ENCODE measurements at places on chromosomes 1 and 21. TPM values are rescaled to one million over a fixed set of nuclear protein-coding genes. Genes with fewer than 3 reads are reported as not detected.

GRCh38 chr1:41241749-41242341 is at the start of gene SCMH1:
Gene SCMH1 (minus strand): TSS chr1:41242306. CDS start chr1:41186133, 56,173 bp downstream.
- H3K36me3 ChIP-seq: no peaks in the 10 kb centered on the region
- DNase-seq: peak; percentile 72
- peak within 1 kb of the TSS; percentile 78 for H3K4me3 ChIP-seq
- peaks cover 37% of the 10 kb centered on the region for H3K4me1 ChIP-seq
- no peaks in the 10 kb centered on the region for H3K27me3 ChIP-seq

DNA sequence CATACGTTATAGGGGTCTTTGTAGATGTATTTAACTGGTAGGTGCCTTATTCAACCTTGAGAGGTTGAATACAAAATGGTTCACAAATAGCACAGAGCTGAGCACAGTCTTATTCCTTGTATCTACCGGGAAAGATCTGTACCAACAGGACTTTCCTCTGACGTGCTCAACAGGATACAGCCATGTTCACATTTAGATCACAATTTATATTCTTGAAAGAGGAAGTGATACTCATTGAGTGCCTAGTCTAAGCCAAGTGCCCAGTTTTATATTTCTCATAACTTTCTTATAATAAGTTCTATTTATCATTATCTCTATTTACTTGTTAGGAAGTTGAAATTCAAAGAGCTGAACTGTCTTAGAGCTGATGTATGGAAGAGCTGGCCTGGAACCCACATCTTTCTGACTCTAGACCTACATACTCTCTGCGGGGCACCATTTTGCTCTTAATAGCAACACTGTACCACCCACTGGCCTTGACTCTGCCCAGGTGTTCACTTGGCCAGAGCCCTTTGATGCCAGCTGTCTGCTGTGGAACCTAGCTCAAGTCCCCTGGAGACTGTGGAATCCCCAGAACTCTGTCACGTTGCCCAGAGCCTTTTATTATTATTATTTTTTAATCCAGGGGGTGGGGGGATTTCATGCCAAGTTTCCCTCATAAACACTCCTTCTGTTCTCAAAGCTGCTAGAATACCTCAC is 156.2 kb downstream of the TPR start:
- no peaks in the 10 kb centered on the region for H3K4me1 ChIP-seq
- no peaks in the 10 kb centered on the region for H3K36me3 ChIP-seq
- no peaks in the 10 kb centered on the region for H3K27me3 ChIP-seq
- H3K4me3 ChIP-seq: no peak overlapping the region

PLA2G4A gene
- total RNA-seq: 34.4 TPM

ACTA1 gene
- not detected for total RNA-seq

- no peaks in the 10 kb centered on the region for H3K4me1 ChIP-seq
- H3K27ac ChIP-seq: no peak overlapping the region
- no peaks in the 10 kb centered on the region for H3K36me3 ChIP-seq
- no peak overlapping the region for H3K4me3 ChIP-seq
- DNase-seq: no peak
Observed at GRCh38 chr1:73327180-73327793, 870.7 kb downstream of the LRRIQ3 start.

DEPDC1 gene
- 70.3 TPM for total RNA-seq

HMCN1 gene
- total RNA-seq: 134 TPM

DNA sequence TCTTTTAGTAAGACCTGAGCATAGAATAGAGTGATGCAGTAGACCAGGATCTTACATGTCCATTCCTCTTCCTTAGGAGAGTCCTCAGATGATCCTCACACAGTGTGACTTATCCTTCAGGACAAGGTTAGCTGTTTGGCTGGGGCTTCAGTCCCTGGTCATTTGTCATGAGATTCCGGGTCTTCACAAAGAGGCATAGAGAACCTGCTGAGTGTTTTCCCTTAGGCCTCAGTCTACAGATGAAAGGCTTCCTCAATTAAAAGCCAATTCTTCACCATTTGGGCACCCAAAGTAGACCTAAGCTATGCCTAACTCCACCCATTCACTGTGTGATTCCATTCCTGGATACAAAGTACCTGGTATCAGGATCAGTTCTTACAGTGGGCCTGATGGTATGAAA is 329.8 kb upstream of the RUNX1 start:
- H3K27ac ChIP-seq: no peak overlapping the region
- no peaks in the 10 kb centered on the region for H3K4me1 ChIP-seq
- no peaks in the 10 kb centered on the region for H3K27me3 ChIP-seq
- DNase-seq: no peak

CCDC24 gene
- 5.6 TPM for total RNA-seq

GRCh38 chr1:44275991-44276405 is 62.7 kb downstream of the DMAP1 start:
- peak overlapping the region; percentile 15 for H3K27ac ChIP-seq
- DNase-seq: peak; percentile 86
- no peak overlapping the region for H3K4me3 ChIP-seq
- H3K27me3 ChIP-seq: no peaks in the 10 kb centered on the region

PTGFR gene
- total RNA-seq: 0.81 TPM

GRCh38 chr1:12208764-12209494 is 20.9 kb upstream of the VPS13D start:
- H3K27me3 ChIP-seq: no peaks in the 10 kb centered on the region
- H3K4me1 ChIP-seq: no peaks in the 10 kb centered on the region
- H3K27ac ChIP-seq: no peak overlapping the region
- DNase-seq: peak; percentile 84
- no peaks in the 10 kb centered on the region for H3K36me3 ChIP-seq
- H3K4me3 ChIP-seq: no peak overlapping the region

- no peak overlapping the region for H3K27ac ChIP-seq
- H3K4me1 ChIP-seq: no peaks in the 10 kb centered on the region
- H3K27me3 ChIP-seq: no peaks in the 10 kb centered on the region
Observed at GRCh38 chr1:20603504-20604464, 14.9 kb downstream of the CDA start.

- no peak overlapping the region for H3K4me3 ChIP-seq
- no peaks in the 10 kb centered on the region for H3K36me3 ChIP-seq
- H3K4me1 ChIP-seq: peaks cover 34% of the 10 kb centered on the region
- H3K27ac ChIP-seq: no peak overlapping the region
- DNase-seq: no peak
Observed at GRCh38 chr1:64171246-64171645, 32.2 kb upstream of the UBE2U start.

DNA sequence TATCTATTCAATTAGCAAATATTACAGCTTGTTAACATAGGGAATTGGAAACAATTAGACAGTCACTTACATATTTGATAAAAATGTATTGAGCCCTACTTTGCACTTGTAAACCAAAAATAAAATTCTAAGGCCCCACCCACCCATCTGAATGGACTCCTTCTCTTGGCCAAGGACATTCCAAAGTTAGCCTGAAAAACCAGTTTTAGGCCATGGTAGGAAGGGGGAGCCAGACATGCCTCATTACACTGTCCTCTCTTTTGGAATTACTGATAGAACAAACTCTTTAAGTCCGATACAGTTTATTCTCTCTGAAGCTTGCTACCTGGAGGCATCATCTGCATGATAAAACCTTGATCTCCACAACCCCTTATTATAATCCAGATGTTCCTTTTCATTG is 28.0 kb upstream of the TSPAN2 start:
- no peaks in the 10 kb centered on the region for H3K4me1 ChIP-seq
- H3K27me3 ChIP-seq: no peaks in the 10 kb centered on the region
- no peaks in the 10 kb centered on the region for H3K36me3 ChIP-seq
- no peak for DNase-seq
- no peak overlapping the region for H3K4me3 ChIP-seq

- no peak for DNase-seq
- peaks cover 46% of the 10 kb centered on the region for H3K36me3 ChIP-seq
- H3K4me1 ChIP-seq: no peaks in the 10 kb centered on the region
- H3K27me3 ChIP-seq: no peaks in the 10 kb centered on the region
- H3K27ac ChIP-seq: no peak overlapping the region
Observed at GRCh38 chr1:37958690-37959089, 11.8 kb upstream of the INPP5B start.

All from A673 (cell line).